T-cell (primary cell): ENCODE measurements at places on chromosomes 13 and 19.

DNA sequence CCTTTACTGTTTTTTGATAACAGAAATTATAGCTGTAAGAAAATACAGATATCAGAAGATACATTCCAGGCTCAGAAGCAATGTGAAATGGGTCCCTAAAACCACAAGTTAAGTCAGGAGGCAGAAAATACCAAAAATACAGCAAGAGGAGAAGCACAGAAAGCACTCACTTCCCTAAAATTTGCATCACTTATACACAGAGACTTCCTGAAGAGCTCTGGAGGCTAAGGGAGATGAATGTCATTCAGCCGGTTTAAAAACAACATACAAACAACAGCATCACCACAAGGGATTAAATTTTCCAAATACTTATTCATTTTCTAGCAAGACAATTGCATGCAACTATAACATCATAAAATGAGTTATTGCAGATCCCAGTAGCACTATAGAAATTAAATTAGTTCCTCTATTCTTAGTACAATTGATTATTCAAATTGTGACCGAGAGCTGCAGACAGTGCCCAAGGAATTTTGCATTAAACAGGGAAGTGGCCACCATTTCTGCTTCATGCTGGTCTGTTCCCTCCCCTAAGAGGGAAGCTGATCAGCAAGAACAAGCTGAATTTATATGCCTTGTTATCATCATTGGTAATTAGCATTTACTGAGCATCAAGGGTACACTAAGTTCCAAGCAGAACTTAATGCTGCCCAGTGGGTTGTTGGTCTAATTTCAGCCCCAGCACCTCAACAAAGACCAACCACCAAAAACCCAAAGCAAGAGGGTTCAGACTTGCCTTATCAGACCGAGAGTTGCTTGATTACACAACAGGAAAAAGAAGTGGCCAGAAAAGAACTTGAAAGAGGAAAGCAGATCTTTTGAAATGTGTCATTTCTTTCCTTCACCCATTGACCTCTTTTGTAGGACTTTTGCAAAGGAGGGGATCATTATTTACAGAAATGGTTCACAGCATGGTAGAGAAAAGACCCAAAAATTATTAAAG, 140.7 kb downstream of the KCTD12 start:
- H3K4me3 ChIP-seq: no peak overlapping the region
- no peak for DNase-seq
- peaks cover 2% of the 10 kb centered on the region for H3K27me3 ChIP-seq
- no peaks in the 10 kb centered on the region for H3K4me1 ChIP-seq
- H3K27ac ChIP-seq: no peak overlapping the region

GRCh38 chr13:98260357-98261164, 83.5 kb upstream of the RNF113B start:
- H3K36me3 ChIP-seq: no peaks in the 10 kb centered on the region
- no peaks in the 10 kb centered on the region for H3K4me1 ChIP-seq
- no peak overlapping the region for H3K27ac ChIP-seq
- no peak overlapping the region for H3K4me3 ChIP-seq

- no peaks in the 10 kb centered on the region for H3K4me1 ChIP-seq
- H3K4me3 ChIP-seq: no peak overlapping the region
- H3K27ac ChIP-seq: no peak overlapping the region
- H3K36me3 ChIP-seq: no peaks in the 10 kb centered on the region
These were observed 424.5 kb downstream of the ITGBL1 start for GRCh38 chr13:101876951-101877350.

DNA sequence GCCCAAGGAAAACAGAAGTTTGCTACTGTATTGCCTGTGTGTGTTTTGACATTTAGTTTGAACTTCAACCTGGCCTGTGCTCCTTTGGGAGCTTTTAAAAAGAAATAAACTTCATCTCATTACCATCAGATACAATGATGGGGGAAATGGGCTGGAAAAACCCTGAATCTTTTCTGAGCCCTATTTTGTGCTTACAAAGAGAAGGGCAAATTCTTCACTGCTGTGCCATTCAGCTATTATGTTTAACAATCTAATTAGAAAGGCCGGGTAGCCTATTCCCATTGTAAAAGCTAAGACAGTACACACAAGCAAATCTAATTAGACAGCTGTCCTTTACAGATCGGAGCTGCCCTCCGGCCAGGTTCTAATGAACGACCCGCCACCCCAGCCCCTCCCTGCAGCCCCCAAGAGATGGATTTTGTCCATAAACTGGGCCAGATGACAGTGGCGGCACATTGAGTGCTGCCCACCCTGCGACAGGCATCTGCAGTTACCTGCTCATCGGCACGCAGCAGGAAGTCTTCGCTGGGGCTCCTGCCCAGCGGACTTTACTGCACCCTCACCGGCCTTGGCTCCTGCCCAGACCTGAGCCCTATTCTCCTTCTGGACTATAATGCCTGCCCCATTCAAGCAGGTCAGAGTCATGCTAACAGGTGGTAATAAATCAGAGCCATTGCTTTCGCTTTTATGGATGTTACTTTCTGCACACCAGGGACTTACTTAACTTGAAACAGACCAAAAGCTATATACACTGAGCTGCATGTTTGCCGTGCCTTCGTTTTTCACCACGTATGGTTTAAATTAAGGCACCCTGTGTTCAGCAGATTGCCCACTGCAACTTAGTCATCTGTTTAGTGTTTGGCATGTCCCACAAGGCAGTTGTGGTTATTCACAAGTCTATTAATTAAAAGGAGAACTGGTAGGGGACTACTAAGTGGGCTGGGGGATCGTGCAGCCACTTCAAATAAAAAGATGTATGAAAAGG, 549.6 kb downstream of the FGF9 start:
- no peaks in the 10 kb centered on the region for H3K36me3 ChIP-seq
- DNase-seq: no peak
- no peaks in the 10 kb centered on the region for H3K4me1 ChIP-seq
- no peak overlapping the region for H3K27ac ChIP-seq
- H3K27me3 ChIP-seq: no peaks in the 10 kb centered on the region
